Left forelimb (tissue), 1 donor: ENCODE measurements at places on chromosomes 1 and 21.

DNA sequence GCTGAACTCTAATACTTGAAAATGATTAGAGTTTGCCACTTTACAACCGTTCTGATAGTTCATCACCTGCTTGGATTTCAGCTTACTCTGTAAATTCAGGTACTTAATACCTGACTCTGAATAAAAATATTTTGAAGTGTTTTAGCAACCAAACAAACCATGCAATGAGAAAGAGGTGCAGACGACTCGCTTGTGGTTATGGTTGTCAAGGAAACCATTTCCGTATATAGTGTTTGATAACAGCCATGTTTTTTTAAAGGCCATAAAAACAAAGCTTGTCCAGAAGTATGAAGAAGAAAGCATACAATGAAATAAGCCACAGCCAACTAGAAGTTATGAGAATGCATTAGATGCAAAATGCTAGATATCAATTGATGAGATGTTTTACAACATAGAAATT lies 167.2 kb upstream of the HMCN1 start:
- no peak for DNase-seq

GRCh38 chr1:87497380-87498203 lies 168.9 kb downstream of the LMO4 start:
- no peak for DNase-seq

- DNase-seq, result no peak
These were observed 52.0 kb upstream of the STUM start for GRCh38 chr1:226496453-226497015.

DNA sequence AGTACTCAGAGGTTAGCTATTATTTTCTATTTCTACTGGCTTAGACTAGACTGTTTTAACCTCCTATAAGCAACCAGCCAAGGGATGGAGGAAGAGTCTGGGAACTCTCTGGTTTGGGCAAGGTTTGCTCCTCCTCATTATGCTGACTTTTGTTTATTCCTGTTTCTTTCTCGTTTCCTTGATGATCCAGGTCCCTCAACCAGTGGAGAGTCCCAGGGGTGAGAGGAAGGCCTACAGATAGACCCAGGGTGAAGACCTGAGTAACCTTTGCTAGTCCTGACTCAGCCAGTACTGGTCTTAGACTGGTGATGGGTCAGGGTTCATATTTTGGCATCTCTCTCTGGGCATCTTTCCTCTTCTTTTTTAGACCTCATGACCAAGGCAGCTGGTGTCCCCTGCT lies 5.4 kb downstream of the TUFT1 start:
- DNase-seq, result no peak

DNA sequence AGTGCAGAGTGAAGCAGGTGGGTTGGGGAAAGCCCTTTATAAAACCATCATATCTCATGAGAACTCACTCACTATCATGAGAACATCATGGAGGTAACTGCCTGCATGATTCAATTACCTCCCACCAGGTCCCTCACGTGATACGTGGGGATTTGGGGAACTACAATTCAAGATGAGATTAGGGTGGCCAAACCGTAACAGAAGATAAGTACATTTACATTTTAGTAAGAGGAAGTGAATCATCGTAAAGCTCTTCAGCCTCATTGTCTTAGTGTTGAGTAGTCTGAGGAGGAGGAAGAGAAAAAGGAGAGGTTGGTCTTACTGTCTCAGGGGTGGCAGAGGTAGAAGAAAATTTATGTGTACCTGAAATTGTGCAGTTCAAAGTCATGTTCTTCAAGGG lies 1053.4 kb upstream of the ADGRL4 start:
- no peak for DNase-seq

DNA sequence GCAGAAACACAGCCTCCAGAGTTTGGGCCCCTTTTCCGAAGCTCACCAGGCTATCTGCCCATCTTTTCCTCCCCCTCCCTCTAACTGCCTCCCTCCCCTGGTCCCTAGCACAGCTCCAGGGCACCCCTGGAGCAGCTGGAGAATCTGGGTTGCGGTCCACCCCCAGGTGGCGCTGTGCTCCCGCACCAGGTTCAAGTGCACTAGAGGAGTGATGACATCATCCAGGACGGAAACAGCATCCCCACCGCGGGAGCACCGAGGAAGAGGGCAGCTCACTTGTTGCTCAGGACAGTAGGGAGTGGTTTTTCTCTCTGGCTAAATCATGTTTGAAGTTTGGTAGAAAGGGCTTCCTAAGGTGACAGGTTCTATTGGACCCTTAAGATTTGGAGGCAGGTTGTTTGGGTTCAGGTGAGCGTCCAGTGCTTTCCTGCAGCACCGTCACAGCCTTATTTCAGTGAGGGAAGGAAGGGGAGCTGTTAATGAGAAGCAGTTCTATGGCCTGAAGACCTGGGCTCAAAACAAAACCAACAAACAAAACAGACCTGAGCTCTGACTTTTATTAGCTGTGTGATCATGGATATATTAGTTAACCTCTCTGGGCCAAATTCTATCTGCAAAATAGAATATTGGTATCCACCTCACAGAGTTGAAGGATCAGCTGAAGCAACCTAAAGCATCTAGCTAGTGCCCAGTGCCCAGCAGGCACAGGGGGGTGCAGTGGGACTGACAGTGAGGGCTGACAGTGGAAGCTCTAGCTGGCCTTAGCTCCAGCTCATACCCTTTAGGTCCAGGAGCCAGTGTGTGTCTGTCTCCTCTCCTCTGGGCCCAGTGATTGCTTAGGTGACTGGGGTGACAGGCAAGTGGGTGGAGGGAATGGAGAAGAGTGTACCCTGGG lies 7.5 kb downstream of the SHISA4 start:
- DNase-seq, result peak; percentile 86
